ENCODE measurements at places on chromosomes 4 and X.
A peak's percentile ranks its signal among the peaks of the same experiment; 100 is the strongest.

GRCh38 chr4:156472624-156473023, 499.0 kb downstream of the PDGFC start:
- no peak for DNase-seq

- no peak for DNase-seq
Observed at GRCh38 chr4:161522031-161522430, 641.8 kb downstream of the FSTL5 start.

GRCh38 chr4:46820154-46820553, 88.9 kb downstream of the COX7B2 start:
- no peak for DNase-seq

GRCh38 chrX:3345281-3346191, 916 bp downstream of the MXRA5 start:
- no peak for DNase-seq

DNA sequence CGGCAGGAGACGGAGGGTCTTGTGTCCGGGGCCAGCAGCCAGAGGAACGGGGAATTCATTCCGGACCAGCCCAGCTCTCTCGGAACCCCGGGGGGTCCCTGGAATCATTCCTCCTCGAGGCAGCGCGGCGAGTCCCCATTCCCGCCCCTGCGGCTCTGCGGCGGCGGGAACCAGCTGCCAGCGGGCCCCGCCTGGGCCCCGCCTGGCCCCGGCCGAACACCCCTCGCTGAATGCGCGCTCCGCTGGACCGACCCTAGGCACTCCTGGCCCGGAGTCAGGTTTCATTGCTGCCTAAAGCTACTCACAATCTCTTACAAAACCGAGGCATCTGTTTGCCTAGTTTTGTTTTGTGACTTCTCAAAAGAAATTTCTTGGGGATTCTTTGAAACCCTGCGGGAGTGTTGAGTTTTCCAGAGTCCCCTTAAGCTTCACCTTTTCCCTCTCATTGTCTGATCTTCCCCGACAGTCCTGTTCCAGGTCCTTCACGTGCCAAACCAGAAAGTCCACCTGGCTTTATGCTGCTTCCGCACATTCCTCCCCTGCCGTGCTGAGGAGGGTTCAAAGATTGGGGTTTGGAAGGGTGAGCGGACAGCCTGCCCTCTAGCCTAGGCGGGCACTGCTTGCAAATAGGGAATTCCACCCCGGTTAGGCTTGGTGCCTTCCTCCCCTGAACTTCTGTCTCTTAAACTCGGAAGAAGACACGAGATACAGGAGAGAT, 789 bp downstream of the ARHGAP10 start:
- no peak for DNase-seq

- no peak for DNase-seq
Observed at GRCh38 chrX:13194291-13195103, 125.4 kb downstream of the ATXN3L start.

DNA sequence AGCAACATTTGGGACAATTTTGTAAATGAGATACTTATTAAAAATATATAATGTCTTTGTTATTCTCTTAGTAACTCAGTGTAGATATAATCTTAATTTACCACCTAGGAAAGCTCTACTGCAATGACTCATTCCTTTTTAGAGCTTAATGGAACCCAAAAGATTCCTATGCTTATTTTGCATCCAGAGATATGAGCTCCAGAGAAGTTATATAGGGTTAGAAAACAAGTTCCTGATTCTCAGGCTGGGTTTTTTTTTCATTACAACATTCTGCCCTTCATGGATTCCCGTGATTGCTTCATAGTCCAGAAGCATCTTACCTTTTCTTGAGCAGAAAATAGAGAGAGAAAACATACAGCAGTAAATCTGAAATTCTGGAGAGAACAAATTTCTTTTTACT, 57.9 kb upstream of the CXCL8 start:
- DNase-seq: no peak

DNA sequence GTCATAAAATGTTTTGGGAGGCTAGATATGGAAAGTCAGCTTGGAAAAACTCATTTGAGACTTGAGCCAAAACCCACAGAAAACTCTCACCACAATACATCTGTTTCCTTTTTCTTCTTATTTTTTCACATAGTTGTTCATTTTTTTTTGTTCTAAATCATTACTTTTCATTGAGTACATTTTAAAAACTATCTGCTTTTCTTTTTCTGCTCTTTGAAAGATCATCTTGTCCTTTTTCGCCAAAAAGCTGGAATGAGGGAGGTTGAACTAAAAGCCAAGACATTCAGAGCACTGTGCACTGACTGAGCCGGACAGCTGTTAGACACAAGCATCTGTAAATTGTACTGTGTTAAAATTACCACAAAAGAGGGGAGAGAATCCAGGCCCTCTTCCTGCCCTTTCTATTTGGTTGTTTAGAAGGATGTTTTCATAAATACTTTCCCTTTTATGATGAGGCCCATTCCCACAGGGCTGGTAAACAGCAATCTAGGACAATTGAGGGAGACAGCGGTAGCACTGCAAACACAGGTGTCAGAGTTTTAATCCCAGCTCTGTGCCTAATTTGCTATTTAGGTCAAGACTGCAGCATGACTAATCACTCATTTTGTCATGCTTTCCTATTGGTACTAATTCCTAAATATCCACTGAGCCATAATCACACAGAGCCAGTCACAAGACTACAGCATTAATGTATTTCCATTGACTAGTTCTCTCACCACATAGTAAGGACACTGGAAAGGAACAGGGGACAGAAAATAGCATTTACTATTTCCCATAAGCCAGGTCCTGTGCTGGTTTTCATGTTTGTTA, 7.3 kb upstream of the RNF150 start:
- DNase-seq: no peak

- peak; percentile 88 for DNase-seq
Observed at GRCh38 chr4:140152013-140152703, 1.8 kb downstream of the MAML3 start.

- DNase-seq: no peak
Observed at GRCh38 chrX:116757491-116757890, 294.7 kb upstream of the CT83 start.

GRCh38 chrX:37763400-37763799, 16.5 kb upstream of the CYBB start:
- DNase-seq: no peak

DNA sequence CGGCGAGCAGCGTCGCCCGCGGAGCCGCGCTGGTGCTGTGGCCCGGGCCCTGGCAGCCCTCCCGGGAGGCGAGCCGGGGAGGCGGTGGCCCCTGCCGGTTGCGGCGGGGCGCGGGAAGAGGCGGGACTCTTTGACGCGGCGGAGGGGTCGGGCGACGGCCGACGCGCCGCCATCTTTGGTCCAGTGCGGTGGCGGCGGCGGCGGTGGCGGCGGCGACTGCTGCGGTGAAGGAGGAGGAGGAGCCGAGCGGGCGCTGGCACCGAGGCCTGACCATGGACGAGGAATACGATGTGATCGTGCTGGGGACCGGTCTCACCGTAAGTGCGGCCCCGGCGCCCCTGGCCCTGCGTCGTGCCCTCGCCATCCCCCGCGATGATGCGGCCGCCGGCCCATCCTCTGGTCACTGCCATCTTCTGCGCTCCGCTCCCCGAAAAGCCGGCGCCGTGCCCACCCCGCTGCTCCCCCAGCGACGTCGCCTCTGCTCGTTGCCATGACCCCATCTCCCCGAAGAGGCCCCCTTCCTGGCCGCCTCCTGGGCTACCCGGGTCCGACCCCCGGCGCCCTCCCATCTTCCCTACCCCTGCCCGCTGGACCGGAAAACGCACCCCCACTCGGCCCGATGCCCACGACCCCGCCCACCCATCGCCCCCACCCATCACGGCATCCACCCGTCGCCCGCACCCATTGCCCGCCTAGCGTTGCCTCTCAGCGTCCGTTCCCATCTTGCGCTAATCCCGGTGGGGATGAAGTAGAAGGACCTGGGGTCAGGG, at the start of gene GDI1:
Gene GDI1, plus strand, starts transcription at position 172 of the 770 bp plus-strand sequence. Its CDS starts 101 bp downstream, at position 273.
- DNase-seq: peak; percentile 34

DNA sequence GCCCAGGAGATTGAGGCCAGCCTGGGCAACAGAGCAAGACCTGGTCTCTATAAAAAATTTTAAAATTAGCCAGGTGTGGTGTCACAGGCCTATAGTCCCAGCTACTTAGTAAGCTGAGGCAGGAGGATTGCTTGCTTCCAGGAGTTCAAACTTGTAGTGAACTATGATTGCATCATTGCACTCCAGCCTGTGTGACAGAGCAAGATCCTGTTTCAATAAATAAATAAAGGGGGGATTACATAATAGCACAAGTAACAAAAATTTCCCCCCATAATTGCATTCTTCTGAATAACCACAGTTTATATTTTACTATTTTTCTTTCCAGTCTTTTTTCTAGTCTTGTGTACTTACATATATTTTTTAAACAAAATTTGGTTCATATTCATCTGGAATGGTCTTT, 135.6 kb downstream of the CHIC2 start:
- no peak for DNase-seq

DNA sequence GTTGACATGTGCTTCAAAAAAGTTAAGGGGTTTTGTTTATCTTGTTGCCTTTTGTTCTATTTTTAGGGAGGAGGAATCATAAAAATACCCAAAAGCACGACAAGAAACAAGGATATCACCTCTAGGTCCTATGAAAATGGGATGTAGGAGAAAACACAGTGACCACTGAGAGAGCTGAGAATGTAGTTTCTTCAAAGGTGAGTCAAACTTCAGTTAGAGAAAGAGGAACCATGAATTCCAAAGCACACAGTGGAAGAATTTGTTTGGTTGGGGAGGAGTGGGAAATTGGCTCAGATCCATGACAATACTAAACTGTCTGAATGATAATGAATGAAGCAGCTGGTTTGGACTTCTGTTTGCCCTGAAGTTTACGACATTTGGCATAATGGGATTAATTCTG, 19.1 kb upstream of the FRYL start:
- no peak for DNase-seq

- DNase-seq: no peak
Observed at GRCh38 chr4:3257556-3258482, 8.9 kb downstream of the MSANTD1 start.

DNA sequence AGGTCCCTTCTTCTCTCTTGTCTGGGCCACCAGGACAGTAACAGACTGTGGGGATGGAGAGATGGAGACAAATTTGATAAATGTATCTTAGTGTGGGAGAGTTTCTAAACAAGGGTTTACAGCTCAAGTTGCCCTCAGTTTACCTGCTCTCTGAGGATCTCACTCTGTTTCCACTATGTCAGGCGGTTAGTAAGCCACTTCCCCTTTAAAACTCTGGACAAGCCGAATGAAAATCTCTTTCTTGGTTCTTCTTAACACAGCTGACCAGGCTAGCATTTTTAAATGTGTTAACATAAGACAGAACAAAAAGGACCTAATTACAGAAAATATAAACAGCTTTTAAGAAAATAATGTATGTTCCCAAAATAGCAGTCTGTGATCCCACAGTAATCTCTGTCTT, 2.9 kb upstream of the SCARB2 start:
- no peak for DNase-seq

DNA sequence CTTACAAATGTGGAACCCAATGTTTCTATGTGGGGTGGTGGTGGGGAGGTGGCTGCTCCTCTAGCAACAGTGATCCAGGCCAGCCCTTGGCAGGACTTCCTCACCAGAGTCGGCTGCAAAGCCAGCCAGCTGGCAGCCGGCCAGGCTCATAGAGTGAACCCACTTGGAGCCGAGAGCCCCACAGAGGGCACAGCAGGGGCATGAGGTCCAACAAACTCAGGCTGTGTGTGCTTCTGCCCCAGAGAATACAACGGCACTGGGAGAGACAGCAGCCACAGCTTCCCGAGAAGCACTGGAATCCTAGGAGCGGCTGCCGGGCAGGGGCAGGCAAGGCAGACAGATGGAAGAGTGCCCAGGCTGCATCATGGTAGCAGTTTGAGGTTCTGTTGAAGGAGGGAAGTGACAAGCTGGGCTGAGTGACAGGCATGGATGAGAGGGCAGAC, 23.5 kb upstream of the SOWAHD start:
- DNase-seq: no peak

DNA sequence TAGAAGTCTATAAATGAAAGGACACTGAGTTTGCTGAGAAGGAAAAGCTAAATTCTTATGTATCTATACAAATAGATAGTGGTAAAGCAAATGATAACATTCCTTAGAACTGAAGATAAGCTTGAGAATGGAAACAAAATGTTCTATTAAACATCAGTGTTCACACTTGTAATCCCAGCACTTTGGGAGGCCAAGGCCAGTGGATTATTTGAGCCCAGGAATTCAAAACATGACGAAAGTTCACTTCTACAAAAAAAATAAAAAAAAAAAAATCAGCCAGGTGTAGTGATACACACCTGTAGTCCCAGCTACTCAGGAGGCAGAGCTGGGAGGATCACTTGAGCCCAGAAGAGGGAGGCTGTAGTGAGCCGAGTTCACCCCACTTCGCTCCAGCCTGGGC, 199.8 kb downstream of the COMMD8 start:
- no peak for DNase-seq

DNA sequence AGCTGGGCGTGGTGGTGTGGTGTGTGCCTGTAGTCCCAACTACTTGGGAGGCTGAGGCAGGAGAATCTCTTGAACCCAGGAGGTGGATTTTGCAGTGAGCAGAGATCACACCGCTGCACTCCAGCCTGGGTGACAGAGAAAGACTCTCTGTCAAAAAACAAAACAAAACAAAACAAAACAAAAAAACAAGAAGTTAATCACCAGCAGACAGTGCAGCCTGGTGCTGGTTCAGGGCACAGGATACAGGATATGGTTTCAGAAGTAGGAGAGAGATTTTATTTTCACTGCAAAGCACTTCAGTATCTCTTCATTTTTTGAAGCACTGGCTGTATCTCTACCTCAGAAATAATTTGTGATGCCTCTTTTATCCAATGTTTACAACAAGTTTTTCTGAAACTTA, 1222.9 kb upstream of the PRKX start:
- DNase-seq: no peak

- DNase-seq: no peak
Observed at GRCh38 chr4:168857546-168858314, 152.3 kb downstream of the CBR4 start.

All from T-cell (primary cell).